ENCODE measurements at places on chromosomes 6 and 20. TPM values are rescaled to one million over a fixed set of nuclear protein-coding genes. Genes with fewer than 3 reads are reported as not detected.

The OLIG3 gene
- not detected for total RNA-seq

The ERVFRD-1 gene
- not detected for total RNA-seq

The RAB44 gene
- not detected for total RNA-seq

The CFB gene
- 0.33 TPM for total RNA-seq

The TCP11 gene
- total RNA-seq: 0.16 TPM

The SLC44A4 gene
- 1.9 TPM for total RNA-seq

The TMC2 gene
- not detected for total RNA-seq

The WFDC10B gene
- not detected for total RNA-seq

The PAK1IP1 gene
- total RNA-seq: 17.1 TPM

The CD24 gene
- 1,378 TPM for total RNA-seq

The PNPLA1 gene
- total RNA-seq: not detected

The PLCB4 gene
- total RNA-seq: 34.4 TPM

The PKIB gene
- 15.2 TPM for total RNA-seq

The CRIP3 gene
- not detected for total RNA-seq

The DDX39B gene
- 416 TPM for total RNA-seq

The VSX1 gene
- total RNA-seq: not detected

The TTK gene
- 1.4 TPM for total RNA-seq

The TREM1 gene
- total RNA-seq: not detected

The SNPH gene
- total RNA-seq: 6.8 TPM

The MMP24 gene
- 63.9 TPM for total RNA-seq

The APOM gene
- 5.2 TPM for total RNA-seq

The PACSIN1 gene
- not detected for total RNA-seq

The PPP1R16B gene
- total RNA-seq: not detected

The AGER gene
- 3.4 TPM for total RNA-seq

The TEAD3 gene
- total RNA-seq: 32.2 TPM

The SLC26A8 gene
- total RNA-seq: not detected

The CST1 gene
- total RNA-seq: 0.25 TPM

The SMIM29 gene
- total RNA-seq: 39.3 TPM

The TINAG gene
- 0.16 TPM for total RNA-seq

The AFG1L gene
- total RNA-seq: 4.6 TPM

The CNR1 gene
- 1.3 TPM for total RNA-seq

The ZNF391 gene
- 0.81 TPM for total RNA-seq

The KCNK15 gene
- 1.8 TPM for total RNA-seq

The TREM2 gene
- not detected for total RNA-seq

The SMLR1 gene
- total RNA-seq: not detected

The CCM2L gene
- total RNA-seq: not detected

The GNAS gene
- total RNA-seq: 631 TPM

The GSTA2 gene
- total RNA-seq: not detected

The CFAP206 gene
- total RNA-seq: 2.2 TPM

The DEFB132 gene
- total RNA-seq: not detected

The GRM1 gene
- 0.25 TPM for total RNA-seq

The FAM83D gene
- 76.1 TPM for total RNA-seq

The ZSCAN16 gene
- 3.5 TPM for total RNA-seq

The BTN1A1 gene
- total RNA-seq: not detected

The CHRNA4 gene
- total RNA-seq: not detected
